GM18507 (cell line): ENCODE measurements at places on chromosomes 6 and 20.

DNA sequence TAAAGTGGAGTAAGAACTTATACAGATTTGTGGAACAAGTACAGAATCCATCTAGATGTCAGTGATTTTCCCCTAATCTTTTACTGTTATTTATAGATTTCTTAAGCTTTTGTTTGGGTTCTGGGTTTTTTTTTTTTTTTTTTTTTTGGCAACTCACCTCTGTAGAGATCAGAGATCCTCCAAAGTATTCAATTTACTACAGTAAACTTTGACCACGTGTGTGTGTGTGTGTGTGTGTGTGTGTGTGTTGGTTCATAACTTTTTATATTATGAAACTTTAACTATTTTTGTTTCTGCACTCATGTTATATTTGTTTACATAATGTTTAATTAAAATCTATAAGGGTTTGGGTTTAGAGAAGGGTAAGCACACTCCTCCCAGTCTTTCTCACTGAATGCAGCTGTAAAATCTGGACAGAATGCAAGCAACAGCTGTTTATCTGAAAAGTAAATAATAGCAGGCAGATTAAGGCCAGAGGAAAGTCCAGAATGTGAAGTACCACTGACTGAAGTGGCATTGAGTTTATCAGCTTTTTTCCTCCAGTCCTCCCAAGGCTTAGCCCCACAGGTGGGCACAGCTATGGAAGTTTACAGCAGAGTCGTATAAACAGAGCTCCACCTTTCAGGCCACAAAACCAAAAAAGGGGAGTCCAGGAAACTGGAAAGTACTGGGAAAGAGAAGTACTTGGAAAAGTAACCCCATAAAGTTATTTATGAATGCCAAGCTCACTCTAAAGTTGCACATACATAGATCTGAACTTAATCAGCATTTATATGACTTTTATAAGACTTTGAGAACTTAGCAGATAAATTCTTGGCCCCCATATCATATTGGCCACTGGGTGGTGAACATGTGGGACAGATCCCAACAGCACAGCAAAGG is 43.0 kb upstream of the CD2AP start:
- DNase-seq, result no peak

- no peak for DNase-seq
These were observed 367.8 kb downstream of the ZFAND3 start for GRCh38 chr6:38187325-38187724.

DNA sequence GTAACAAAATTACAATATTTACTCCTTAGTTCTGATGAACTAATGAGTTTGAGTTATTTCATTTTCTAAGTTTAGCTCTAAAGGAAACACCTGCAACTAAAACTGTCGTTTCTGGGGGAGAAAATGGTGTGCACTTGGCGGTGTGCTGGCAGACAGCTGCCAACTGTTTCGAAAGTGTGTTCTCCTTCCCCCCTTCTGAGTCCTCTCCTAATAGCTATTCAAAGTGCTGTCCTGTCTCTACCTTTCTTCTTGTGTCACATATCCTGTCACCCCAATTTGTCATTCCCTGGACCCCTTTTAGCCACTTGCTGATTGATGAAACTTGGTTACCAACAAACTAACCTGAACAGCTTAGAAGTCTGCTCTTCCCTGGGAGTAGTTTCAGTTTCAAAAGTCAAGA is 4.9 kb upstream of the UBE2J1 start:
- DNase-seq, result no peak

DNA sequence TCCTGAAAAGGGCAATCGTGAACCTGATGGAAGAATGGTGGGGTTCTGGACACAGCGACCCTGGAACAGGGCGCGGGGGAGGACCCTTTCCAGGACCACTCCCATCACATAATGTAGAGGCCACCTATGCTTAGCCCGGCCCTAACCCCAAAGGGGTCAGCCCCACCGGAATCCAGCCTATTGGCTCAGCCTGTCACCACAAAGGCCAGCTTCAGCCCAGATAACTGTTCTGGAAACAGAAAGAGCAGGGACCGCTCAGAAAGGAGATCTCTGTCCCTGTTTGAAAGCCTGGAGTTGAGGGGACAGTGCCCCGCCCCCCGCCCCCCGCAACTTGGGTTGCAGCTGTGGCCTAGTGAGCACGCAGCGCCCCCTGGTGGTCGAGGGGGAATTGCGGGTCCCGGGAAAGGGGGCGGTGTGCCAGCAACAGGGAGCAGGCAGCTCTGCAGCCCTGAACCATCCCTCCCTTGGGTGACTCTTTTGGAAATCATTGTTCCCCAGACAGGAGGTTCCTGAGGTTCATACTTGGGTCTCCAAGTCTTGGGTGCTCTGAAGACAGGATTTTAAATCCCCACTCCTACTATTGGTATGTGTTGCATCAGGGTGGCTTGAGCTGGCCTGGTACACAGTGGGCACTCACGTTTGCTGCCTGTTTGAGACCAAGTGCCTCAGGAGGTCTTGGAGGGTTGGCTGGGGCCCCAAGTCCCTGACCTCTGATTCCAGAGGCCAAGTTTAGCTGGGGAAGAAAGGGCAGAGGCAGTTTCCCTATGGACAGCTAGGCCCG is 1.5 kb downstream of the SIGLEC1 start:
- peak; percentile 70 for DNase-seq

GRCh38 chr6:167990016-167990945 is 7.2 kb upstream of the KIF25 start:
- DNase-seq, result no peak

GRCh38 chr6:15247500-15248450 is 1.9 kb downstream of the JARID2 start:
- DNase-seq, result no peak

DNA sequence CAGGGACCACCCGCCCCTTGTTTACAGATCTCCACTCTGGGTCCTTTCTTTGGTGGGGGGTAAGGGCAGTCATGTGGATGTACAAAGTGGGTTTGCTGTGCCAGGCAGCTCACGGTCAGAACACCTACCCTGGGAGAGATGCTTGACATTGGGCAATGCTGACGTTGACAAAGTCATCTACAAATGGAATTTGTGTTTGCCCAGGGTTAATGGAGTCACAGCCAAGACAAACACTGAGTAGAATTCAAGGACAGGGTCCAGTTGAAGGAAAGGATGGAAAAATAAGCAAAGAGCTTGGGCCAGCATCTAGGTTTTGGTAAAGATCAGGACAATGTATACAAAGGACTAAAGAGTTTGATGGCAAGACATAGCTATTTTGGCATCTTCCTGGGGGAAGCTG is 54.7 kb downstream of the MOCS1 start:
- DNase-seq, result no peak

DNA sequence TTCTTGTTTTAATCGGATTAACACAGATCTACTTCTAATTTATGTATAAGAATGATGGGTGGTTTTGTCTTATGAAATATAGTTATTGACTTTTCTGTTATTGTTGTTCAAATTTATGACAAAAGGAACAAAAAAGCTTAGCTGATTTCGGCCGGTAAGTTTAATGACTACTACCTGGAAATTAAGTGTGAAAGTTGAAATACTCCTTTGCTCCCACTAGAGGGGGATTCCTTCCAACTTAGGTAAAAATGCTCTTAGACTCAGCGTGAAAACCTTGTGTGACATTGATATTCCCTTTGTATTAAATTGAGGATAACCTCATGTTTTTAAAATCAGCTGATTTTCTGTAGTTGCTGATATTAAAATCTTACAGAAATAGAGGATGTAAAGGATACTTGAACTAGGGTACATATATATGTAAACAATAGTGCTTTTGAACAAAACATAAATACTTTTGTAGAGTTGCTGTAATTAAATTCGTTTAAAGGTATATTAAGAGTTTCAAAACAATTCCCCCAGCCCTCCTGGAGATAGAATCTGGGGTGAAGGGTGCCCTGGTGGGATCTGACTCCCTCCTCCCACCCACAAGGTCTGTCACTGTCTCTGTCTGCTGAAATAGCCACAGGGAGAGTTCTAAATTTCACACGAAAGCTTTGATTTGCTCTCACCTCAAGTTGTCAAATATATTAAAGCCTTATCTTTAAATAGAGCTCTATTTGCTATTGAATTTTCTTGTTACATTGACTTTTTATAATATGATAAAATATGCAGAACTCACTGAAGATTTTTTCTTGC is 257.5 kb downstream of the ARID1B start:
- DNase-seq, result no peak

DNA sequence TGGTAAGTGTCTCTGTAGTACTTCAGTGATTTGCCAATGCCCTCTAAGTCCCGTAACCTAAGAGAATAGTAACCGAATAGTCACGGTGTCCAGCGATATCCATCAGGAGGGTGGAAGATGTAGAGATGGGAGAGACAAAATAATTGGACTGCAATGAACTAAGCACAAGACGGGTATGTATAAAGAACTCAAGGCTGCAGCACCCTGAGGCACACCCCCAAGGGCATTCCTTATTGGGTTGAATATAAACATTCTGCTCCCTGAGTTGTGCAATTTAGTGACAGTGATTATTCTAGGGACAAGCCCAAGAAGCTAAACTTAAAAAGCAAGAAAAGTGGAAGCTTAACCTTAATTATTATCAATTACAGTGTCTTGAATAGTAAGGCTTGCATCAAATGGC is 14.6 kb downstream of the DST start:
- DNase-seq, result no peak

GRCh38 chr6:35757456-35758123 is 18.8 kb upstream of the CLPSL2 start:
- peak; percentile 37 for DNase-seq

DNA sequence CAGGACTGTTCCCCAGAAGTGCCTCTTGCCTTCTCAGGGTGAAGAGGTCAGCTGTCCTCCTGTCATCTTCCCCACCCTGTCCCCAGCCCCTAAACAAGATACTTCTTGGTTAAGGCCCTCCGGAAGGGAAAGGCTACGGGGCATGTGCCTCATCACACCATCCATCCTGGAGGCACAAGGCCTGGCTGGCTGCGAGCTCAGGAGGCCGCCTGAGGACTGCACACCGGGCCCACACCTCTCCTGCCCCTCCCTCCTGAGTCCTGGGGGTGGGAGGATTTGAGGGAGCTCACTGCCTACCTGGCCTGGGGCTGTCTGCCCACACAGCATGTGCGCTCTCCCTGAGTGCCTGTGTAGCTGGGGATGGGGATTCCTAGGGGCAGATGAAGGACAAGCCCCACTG is 9.8 kb downstream of the PI16 start:
- no peak for DNase-seq

GRCh38 chr6:131683479-131683878 is 17.7 kb downstream of the OR2A4 start:
- no peak for DNase-seq

- DNase-seq, result no peak
These were observed 201.2 kb downstream of the TAF4 start for GRCh38 chr20:61864481-61864880.

DNA sequence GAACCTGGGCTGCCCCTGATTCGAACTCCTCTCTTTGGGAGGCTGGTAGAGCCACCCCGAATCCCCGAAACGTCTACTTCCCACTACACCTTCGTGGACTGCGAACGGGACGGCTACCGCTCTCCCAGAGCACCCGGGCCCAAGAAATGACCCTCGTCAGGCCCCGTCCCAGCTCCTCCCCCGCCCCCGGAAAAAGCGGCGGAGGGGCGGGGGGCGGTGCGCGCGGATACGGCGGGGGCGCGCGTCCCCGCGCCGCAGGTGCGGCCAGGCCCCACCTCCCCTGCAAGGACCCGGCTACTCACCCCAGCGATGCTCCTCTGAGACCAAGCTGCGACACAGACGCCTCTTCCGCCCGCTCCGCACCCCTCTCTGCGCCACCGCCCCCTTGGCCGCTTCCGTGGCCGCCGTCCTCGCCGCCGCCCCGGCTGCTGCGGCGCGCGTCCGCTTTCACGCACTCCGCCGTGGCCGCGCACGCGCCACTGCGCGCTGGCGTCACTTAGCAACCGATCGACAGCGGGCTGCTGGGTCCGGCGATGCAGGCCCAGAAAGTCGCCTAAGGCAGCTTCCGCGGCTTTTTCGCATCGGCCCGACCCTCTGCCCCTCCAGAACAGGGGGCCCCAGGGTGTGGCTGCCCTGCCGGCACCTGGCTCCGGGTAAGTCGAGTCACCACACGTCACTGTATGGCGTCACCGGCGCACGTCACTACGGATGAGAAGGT is at the start of gene BTBD9:
Gene BTBD9, minus strand, starts transcription at position 432 of the 718 bp plus-strand sequence.
- peak; percentile 70 for DNase-seq

DNA sequence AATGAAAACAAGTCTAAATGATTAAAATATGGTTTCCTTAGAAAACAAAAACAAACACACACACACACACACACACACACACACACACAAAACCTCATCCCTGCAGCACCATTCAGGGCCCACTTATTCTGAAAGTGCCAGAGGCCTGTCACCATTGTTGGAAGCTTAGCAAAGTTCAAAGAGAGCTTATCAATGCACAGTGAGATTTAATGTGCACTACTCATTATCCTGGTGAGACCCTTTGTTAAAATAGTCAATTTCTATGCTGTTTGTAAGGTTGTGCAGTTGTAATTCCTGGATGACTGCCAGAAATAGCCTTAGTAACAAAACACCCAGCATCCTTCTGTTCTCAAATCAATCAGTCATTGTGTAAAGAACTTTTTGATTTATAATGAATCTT is 482.9 kb downstream of the GRIK2 start:
- no peak for DNase-seq

DNA sequence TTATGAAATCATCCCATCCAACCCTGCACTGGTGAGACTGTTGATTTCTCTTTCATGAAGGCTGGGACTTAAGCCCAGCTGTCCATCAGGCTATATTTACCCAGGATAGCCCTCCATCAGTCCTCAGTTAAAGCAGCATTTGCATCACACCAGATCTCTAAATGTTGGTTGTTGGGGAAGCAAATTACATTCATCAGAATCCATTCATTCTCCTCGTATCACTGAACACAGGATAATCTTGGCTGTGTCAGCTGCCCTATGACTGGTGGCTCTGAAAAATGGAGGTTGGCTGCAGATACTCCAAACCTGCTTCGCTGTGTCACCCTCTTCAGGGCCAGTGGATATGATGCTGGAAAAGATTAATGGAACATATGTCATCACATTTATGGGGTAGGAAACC is 718.3 kb downstream of the KIF16B start:
- DNase-seq, result no peak

DNA sequence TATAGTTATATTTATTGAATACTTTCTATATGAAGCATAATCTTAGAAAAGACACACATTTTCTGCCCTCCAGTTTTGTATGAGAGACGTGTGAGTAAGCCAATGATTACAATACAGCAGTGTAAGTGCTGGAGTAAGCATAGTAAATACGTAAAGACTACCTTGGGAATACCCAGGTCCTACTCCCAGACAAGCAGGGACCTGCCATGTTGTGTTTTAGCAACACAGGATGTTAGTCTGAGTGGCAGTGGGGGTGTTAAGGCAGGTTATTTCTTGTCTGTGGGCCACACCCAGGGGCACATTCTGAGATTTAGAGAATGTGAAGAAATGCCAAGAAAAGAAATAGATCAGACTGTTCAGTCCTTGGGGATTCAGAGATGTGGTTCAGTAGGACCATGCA is 34.3 kb upstream of the RNF144B start:
- no peak for DNase-seq

GRCh38 chr6:150631984-150632642 is 32.4 kb downstream of the PLEKHG1 start:
- DNase-seq, result no peak

GRCh38 chr6:72702421-72702820 is 80.6 kb downstream of the KCNQ5 start:
- no peak for DNase-seq

DNA sequence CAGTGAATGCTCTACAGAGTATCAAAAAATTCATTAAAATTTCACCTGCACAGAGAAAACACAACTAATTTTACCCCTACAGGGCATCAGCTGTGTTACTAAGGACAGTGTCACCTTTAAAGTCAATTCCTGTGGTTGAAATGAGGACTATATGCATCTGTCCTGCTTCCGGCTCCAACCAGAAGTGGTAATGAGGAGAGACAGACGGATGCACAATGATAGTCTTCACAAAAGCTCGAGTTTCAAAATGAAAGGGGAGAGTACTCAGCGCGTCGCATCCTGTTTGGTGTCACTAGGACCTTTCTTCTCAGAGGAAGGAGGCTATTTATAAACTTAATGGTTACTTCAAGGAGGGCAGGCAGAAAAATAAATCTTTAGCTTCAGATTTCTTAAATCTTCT is 86.5 kb downstream of the LYRM4 start:
- peak; percentile 52 for DNase-seq
